ENCODE measurements at places on chromosomes 5 and 9.

DNA sequence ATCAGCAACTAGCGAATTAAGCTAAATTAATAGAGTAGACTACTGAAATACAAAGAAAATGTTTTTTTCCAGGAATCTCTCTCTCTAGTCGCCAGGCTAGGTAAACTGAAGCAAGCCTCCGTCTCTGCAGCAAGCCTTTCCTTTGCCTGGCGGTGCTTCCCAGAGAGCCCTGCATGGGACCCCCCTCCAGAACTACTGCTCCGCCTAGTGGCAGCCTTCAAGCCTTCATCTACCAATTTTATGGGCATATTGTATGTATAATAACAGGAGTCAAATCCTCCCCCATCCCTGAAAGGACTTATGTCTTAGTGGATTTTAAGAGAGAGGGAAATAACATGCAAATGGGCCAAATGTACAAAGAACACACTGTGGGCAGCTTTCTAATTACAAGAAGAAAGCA, 241.9 kb downstream of the SAXO1 start:
- H3K36me3 ChIP-seq: no peaks in the 10 kb centered on the region
- DNase-seq: no peak
- H3K4me1 ChIP-seq: no peaks in the 10 kb centered on the region
- no peak overlapping the region for H3K4me3 ChIP-seq
- H3K27ac ChIP-seq: no peak overlapping the region

GRCh38 chr9:4386819-4387218, 87.0 kb upstream of the GLIS3 start:
- H3K4me1 ChIP-seq: no peaks in the 10 kb centered on the region
- peaks cover 10% of the 10 kb centered on the region for H3K27me3 ChIP-seq
- H3K27ac ChIP-seq: no peak overlapping the region
- H3K4me3 ChIP-seq: no peak overlapping the region

GRCh38 chr9:33229359-33230114, 10.4 kb upstream of the SPINK4 start:
- peaks cover 13% of the 10 kb centered on the region for H3K4me1 ChIP-seq
- no peak overlapping the region for H3K27ac ChIP-seq
- H3K4me3 ChIP-seq: no peak overlapping the region
- H3K27me3 ChIP-seq: peaks cover 5% of the 10 kb centered on the region
- DNase-seq: no peak

DNA sequence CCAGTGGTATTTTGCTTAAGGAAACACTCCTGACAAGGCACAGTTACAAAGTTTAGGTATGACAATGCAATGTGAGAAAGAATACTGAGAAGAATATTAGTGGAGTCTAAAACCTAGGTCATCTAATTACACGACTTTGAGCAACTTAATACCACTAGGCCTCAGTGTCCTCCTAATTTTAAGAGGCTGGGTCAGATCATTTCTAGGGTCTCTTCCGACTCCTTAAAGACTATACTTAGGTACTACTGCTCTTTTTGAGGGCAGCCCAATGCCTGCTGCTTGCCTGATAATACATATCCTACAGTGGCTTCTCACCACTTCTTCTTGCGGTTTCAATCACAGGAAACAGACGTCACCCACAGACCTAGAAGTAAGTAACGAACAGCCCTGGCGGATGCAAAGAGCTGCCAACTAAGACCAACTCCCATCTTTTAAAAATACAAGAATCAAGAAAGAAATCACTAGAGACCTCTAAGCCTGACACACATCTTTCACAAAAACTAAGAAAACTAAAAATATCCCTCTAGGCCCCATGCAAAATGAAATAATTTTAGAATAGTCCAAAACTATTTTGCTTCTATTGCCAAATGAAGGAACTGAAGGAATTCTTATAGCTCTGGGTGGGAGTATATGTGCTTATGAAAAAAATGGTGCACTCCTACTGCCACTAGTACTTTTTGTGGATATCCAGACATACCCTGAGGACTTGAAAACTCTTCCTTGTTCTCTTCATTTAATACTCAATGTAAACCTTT, 13.1 kb downstream of the DIAPH1 start:
- peak overlapping the region; percentile 97 for H3K27ac ChIP-seq
- peaks cover 26% of the 10 kb centered on the region for H3K36me3 ChIP-seq
- H3K27me3 ChIP-seq: no peaks in the 10 kb centered on the region
- peak; percentile 93 for DNase-seq

DNA sequence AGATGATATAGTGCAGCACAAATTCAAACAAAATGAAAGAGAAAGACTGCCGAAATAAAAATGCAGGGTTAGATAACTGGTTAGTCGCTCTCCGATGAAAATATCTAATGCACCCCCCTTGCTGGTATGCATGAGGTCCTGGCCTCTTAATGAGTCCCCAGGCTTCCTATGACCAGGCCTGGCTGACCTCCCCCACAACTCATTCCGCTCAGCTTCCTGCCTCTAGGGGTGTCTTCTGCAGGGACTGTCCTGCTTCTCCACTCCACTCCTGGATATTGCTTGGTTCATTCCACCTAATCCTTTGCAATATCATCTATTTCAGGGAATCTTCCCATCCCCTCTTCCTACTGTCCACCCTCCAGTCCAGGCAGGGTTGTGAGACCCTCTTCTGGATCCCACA, 341.8 kb downstream of the ASTN2 start:
- no peaks in the 10 kb centered on the region for H3K36me3 ChIP-seq
- H3K27ac ChIP-seq: no peak overlapping the region
- H3K4me1 ChIP-seq: no peaks in the 10 kb centered on the region
- H3K4me3 ChIP-seq: no peak overlapping the region
- H3K27me3 ChIP-seq: no peaks in the 10 kb centered on the region

GRCh38 chr5:74786851-74787250, 19.8 kb downstream of the NSA2 start:
- DNase-seq: no peak
- no peak overlapping the region for H3K27ac ChIP-seq
- no peaks in the 10 kb centered on the region for H3K27me3 ChIP-seq
- no peaks in the 10 kb centered on the region for H3K4me1 ChIP-seq

GRCh38 chr9:136996361-136997292, at the start of gene CLIC3:
Gene CLIC3, minus strand, starts transcription at chr9:136996568. Its CDS starts 25 bp downstream, at chr9:136996543.
- peak within 1 kb of the TSS; percentile 3 for H3K27ac ChIP-seq
- DNase-seq: peak; percentile 82
- peaks cover 18% of the 10 kb centered on the region for H3K36me3 ChIP-seq
- H3K4me3 ChIP-seq: peak within 1 kb of the TSS; percentile 37
- peaks cover 35% of the 10 kb centered on the region for H3K4me1 ChIP-seq

- DNase-seq: no peak
- H3K4me1 ChIP-seq: peaks cover 3% of the 10 kb centered on the region
- no peak overlapping the region for H3K4me3 ChIP-seq
- H3K36me3 ChIP-seq: no peaks in the 10 kb centered on the region
Measured at GRCh38 chr9:100525563-100525962, 52.3 kb upstream of the CAVIN4 start.

GRCh38 chr9:109020113-109020512, 6.8 kb upstream of the CTNNAL1 start:
- peaks cover 3% of the 10 kb centered on the region for H3K4me1 ChIP-seq
- H3K27ac ChIP-seq: no peak overlapping the region
- peaks cover 16% of the 10 kb centered on the region for H3K36me3 ChIP-seq
- H3K4me3 ChIP-seq: no peak overlapping the region

DNA sequence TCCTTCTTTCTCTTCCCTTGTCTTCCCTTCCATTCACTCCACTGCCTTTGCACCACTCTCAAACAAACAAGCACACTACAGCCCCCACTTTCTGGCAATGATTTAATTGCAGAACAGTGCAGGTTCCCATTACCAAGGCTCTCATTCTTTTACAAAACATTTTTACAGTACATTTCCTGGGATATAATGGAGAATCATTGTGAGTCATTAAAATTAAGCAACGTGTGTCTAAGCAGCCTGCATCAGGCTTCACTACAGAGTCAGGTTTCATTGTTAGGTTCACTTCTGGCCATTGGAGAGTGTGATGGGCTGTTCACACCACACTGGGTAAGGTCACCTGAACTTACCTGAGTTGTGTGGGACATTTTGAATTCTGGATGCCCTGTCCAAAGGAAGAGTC, 303.5 kb downstream of the TRIM32 start:
- H3K27me3 ChIP-seq: no peaks in the 10 kb centered on the region
- H3K36me3 ChIP-seq: no peaks in the 10 kb centered on the region
- no peak overlapping the region for H3K4me3 ChIP-seq
- no peaks in the 10 kb centered on the region for H3K4me1 ChIP-seq

- H3K36me3 ChIP-seq: no peaks in the 10 kb centered on the region
- DNase-seq: no peak
- H3K4me3 ChIP-seq: no peak overlapping the region
- peak overlapping the region; percentile 38 for H3K27ac ChIP-seq
Measured at GRCh38 chr5:126973193-126973592, 57.2 kb downstream of the MARCHF3 start.

DNA sequence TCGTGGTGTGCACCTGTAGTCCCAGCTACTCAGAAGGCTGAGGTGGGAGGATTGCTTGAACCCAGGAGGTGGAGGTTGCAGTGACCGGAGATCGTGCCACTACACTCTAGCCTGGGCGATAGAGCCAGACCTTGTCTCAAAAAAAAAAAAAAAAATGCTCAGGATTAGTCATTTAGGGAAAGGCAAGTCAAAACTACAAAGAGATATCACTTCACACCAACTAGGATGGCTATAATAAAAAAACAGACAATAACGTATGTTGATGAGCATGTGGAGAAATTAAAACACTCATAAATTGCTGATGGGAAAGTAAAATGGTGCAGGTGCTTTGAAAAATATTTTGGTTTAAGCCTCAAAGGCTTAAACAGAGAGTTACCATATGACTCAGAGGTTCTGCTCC, 6.3 kb upstream of the ANKRD34B start:
- H3K4me1 ChIP-seq: no peaks in the 10 kb centered on the region
- DNase-seq: peak; percentile 37
- no peak overlapping the region for H3K27ac ChIP-seq
- H3K4me3 ChIP-seq: no peak overlapping the region
- H3K36me3 ChIP-seq: no peaks in the 10 kb centered on the region

- H3K27me3 ChIP-seq: no peaks in the 10 kb centered on the region
- H3K4me1 ChIP-seq: peaks cover 6% of the 10 kb centered on the region
- no peak for DNase-seq
- no peak overlapping the region for H3K4me3 ChIP-seq
- peaks cover 2% of the 10 kb centered on the region for H3K36me3 ChIP-seq
Measured at GRCh38 chr5:81161012-81161601, 72.0 kb upstream of the CKMT2 start.

- H3K27me3 ChIP-seq: no peaks in the 10 kb centered on the region
- no peak for DNase-seq
- peaks cover 3% of the 10 kb centered on the region for H3K36me3 ChIP-seq
- H3K4me1 ChIP-seq: peaks cover 22% of the 10 kb centered on the region
- H3K4me3 ChIP-seq: no peak overlapping the region
Measured at GRCh38 chr9:20478786-20479185, 143.5 kb downstream of the MLLT3 start.

- no peaks in the 10 kb centered on the region for H3K4me1 ChIP-seq
- H3K4me3 ChIP-seq: no peak overlapping the region
- no peak for DNase-seq
- H3K36me3 ChIP-seq: no peaks in the 10 kb centered on the region
- H3K27me3 ChIP-seq: no peaks in the 10 kb centered on the region
Measured at GRCh38 chr5:3786891-3787430, 191.3 kb downstream of the IRX1 start.

DNA sequence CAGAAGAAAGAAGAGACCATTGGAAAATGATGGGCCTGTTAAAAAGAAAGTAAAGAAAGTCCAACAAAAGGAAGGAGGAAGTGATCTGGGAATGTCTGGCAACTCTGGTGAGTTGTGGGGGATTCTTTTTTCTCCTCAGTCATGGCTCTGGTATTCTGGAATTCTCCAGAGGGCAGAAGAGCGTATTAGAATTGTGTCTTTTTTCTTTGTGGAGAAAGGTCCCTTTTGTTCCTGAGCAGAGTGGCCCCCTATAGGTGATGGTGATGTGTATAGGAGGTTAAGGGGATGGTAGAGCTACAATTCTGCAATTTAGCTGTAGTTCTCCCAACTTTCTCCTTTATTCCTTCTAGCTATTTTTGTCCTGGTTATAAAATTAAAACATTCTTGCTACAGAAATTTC, 1.6 kb upstream of the DHFR start:
- no peak for DNase-seq
- no peaks in the 10 kb centered on the region for H3K27me3 ChIP-seq
- peaks cover 55% of the 10 kb centered on the region for H3K36me3 ChIP-seq

All from activated CD4-positive, alpha-beta T cell treated with anti-CD3 and anti-CD28 coated beads, Interleukin-2, amount 10 ng/mL, durations not matched to agents 24 days and 14 days (primary cell).